ENCODE measurements at places on chromosomes 12 and 14.

- no peak for DNase-seq
These were observed 449.6 kb upstream of the RGS6 start for GRCh38 chr14:71482671-71483070.

- DNase-seq, result no peak
These were observed 17.1 kb downstream of the SPX start for GRCh38 chr12:21543151-21543550.

DNA sequence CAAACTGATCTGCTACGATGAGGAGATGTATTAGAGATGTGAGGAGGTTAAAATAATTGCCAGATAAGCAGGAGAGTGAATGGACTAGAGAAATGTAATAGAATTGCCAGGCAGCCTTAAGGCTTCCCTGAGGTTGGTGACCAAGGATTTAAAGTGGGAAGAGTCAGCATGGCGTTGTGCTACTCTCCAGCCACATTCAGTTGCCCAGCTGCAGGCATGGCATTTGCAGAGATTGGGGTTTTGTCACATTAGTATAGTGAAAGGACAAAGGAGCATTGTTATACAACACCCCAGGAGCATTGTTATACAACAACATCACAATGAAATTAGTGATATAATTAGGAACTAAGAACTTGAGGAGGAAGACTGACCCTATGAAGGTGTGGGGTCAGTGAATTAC, 31.7 kb downstream of the MARK3 start:
- DNase-seq, result peak; percentile 7

DNA sequence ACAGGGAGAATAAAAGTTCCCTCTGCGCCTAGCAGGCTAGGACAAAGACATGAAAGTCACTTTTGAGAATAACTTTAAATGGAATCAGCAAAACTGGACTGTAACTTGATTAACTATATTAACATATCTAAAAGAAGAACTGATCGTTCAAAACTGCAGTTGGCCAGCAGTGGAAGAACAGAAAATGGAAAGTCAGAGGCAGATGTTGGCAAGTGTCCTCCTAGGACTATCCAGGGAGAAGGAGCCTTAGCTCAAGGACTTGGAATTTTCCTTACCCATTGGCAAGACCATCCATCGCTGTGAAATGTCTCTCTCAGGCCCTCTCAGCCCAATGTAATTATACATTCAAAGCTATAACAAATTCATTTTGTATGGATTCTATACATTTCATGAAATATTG, 419.7 kb downstream of the ATP23 start:
- no peak for DNase-seq

- DNase-seq, result no peak
These were observed 142.4 kb downstream of the PLCZ1 start for GRCh38 chr12:18595412-18595811.
